ENCODE measurements at places on chromosomes 2 and 18.

GRCh38 chr2:163692081-163692480 is 43.7 kb downstream of the FIGN start:
- no peak for DNase-seq

GRCh38 chr2:236579048-236579745 is 9.6 kb downstream of the ACKR3 start:
- DNase-seq: no peak

GRCh38 chr2:164882276-164882675 is 40.7 kb upstream of the COBLL1 start:
- no peak for DNase-seq

GRCh38 chr18:21210278-21210677 is 31.8 kb upstream of the GREB1L start:
- no peak for DNase-seq

- no peak for DNase-seq
These were observed 25.3 kb upstream of the SNTG2 start for GRCh38 chr2:925309-925708.

DNA sequence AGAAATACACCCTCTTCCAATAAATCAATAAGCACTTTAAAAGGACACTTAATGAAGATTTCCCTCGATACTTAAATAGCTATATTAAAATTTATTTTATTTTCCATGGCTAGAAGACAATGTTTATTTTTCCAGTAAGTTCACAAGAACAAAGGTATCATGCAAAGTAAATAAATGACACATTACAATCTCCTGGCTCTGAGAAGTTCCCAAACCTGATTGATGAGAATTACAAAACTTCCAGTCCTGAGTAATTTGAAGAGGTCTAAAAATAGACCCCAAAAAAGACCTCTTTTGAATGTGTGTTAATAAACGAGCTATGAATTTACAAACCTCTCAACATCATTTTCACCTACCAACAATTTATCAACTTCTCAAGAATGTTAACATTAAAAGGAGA is 1.5 kb upstream of the PEX13 start:
- no peak for DNase-seq

GRCh38 chr2:85661139-85661858 is 6.7 kb downstream of the SFTPB start:
- no peak for DNase-seq

DNA sequence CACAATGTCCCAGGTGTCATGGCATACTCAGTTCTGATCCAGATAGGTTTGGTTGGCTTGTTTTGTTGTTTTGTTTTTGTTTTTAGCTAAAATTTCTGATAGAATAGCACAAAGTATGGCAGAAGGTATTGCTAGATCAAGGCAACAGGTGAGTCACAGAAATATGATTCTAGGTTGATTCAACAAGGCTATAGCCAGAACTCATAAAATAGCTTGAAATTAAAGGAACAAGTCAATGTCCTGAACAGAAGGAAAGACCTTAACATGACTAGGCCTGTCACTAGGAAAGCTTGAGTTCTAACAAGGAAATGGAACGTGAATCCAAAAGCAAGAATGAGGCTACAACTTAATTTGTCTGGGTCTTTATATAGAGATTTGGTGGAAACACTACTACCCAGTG is 157.1 kb downstream of the GALNT3 start:
- DNase-seq: no peak

- no peak for DNase-seq
These were observed 437.4 kb downstream of the MEIS1 start for GRCh38 chr2:66872081-66872985.

DNA sequence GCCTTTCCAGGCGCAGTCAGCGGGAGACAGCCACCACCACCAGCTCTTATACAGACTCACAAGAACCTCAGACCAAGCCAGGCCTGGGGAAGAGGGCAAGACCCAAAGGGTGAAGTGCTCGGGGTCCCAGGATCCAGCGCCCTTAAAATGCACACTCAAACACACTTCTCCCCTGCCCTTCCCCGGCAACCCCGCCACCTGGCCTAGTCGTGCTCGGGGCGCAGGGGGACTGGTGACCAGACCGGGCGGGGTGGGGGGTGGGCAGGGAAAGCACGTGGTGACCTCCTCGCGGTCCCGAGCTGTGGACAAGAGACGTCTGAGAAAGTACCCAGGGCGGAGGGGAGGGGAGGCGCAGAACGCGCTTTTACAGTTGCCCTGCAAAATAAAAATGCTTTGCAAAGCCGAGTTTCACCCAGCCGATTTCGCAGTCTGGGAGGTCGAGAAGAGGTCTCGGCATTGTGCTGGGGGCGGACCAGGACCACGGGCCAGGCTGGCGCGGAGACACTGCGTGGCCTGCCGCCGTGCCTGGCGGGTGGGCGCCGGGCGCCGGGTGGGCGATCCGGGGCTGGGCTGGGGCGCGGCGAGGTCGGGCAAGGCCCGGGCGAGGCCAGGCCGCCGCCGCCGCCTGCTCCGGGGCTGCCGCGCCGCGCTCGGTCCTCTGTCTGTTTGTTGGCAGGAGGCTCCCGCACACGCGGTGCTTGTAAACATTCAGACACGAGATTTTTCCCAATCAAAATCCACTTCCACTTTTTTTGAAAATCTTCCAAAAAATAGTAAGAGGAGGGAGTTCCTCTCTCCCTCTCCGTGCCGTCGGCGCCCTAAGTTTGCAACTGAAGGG is 2.0 kb downstream of the BCL11A start:
- DNase-seq: no peak

DNA sequence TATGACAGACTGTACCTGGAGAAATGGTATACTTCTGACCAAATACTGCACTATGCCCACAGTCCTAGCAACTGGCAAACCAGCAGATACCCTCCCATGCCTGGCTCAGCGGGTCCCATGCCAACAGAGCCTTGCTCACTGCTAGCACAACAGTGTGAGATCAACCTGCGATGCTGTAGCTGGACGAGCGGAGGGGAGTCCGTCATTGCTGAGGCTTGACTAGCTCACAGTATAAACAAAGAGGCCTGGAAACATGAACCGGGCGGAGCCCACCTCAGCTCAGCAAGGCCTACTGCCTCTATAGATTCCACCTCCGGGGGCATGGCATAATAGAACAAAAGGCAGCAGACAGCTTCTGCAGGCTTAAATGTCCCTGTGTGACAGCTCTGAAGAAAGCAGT is 93.2 kb upstream of the CAB39 start:
- DNase-seq: no peak

- DNase-seq: no peak
These were observed 30.5 kb downstream of the SLC1A4 start for GRCh38 chr2:65019675-65020195.

DNA sequence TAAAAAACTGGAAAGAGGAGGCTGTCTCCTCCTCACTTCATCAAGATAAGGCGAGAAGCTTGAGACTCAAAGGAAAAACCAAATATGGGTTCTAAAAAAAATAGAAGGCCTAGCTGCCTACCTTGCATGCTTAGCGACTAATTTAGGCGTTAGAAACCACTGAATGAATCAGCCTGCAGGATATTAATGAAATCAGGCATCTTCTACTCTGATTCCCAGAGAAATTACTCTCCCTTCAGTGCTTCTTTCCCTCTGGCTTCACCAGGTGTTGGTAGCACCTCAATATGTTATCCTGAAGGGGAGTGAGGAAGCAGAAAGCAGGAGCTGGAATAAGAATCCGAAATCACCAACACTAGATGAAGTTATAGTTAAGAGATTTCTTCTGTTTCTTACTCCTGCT is 749.8 kb upstream of the NRXN1 start:
- DNase-seq: no peak

- no peak for DNase-seq
These were observed 500.1 kb downstream of the ARHGAP15 start for GRCh38 chr2:143629340-143629739.

- no peak for DNase-seq
These were observed 36.6 kb downstream of the EHBP1 start for GRCh38 chr2:62741954-62742722.

GRCh38 chr2:237883951-237884446 is 24.6 kb downstream of the RAMP1 start:
- DNase-seq: no peak

GRCh38 chr18:79785831-79786230 is 11.9 kb upstream of the KCNG2 start:
- no peak for DNase-seq

DNA sequence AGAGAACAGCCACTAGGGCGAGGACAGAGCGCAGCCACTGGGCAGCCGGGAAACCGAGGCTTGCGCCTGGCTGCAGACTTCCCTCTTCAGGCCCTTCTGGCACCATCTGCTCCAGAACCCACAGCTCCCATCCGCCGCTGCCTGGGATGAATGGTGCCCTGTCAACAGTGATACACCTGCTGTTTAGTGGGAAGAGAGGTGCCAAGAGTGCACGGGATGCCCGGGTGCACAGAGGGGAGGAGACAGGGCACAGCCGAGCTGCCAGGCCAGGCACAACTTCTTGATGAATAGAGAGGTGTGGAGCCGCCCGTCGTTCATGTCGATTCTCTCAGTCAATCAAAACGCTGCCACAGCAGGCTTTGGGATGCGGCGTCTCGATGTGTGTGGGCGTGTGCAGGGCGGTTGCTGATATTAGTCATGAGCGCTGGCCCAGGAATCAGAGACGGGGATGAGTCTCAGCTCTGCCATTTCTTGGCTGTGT is 39.5 kb downstream of the RRM2 start:
- no peak for DNase-seq

DNA sequence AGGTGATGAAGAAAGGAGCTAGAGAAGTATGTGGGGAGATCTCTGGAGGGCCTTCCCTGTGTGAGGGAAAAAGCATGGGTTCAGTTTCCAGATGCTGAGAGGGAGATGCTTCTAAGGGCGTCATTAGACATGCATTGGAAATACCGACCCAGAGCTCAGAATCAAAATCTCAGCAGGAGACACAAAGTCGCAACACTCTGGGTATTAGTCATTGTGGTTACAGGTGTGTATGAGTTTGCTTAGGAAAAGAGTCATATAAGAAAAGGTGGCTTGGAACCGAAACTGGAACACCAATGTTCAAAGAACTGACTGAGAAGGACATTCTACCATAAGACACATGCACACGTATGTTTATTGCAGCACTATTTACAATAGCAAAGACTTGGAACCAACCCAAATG is 477.1 kb downstream of the FBXO15 start:
- no peak for DNase-seq

DNA sequence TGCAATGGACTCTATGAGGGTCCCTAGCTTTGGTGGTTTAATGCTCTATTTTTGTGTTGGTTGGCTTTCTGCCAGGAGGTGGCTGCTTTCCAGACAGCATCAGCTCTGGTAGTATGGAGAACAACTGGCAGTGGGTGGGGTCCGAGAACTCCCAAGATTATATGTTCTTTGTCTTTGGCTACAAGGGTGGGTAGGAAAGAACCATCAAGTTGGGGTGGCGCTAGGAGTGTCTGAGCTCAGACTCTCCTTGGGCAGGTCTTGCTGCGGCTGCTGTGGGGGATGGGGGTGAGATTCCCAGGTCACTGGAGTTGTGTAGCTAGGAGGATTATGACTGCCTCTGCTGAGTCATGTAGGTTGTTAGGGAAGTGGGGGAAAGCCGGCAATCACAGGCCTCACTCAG is 976.1 kb upstream of the GYPC start:
- no peak for DNase-seq

- DNase-seq: no peak
These were observed 458.0 kb downstream of the PARD3B start for GRCh38 chr2:205003288-205003687.

DNA sequence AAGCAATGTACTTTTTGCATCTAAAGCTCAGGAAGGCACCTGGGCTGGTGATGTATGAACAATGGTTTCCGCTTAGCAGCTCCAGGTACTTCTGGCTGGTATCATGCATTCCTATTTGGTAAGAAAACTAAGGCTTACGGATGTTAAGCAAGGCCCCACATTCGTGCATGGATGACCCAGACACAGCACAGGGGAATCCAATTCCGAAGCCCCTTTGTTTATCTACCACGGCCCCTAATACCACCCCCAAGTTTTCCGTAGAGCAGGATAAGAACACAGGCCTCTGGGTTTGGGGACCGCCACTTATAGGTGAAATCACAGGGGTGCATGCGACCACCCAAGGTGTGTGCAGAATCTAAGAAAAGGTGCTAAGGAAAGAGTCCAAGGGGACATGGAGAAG is 192.1 kb upstream of the ID2 start:
- no peak for DNase-seq

GRCh38 chr18:62236252-62236651 is 49.2 kb downstream of the RELCH start:
- DNase-seq: no peak

DNA sequence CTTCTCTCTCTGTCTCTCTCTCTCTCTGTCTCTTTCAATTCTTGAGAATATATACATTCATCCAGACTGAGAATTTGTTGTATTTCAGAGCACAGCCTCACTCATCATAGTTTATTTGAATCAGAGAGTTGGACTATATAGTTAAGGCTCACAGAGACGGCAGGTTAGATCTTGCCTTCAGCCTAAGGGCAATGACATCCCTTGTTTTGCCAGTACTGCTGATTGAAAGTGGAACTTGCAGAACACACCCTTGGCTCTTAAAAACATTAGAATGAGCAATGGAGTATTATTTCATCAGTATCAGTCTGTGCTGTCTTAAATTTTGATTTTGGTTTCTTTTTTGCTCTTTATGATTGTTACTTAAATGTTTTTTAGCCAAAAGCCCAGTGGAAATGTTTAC is 62.0 kb upstream of the DSG1 start:
- DNase-seq: no peak

- DNase-seq: no peak
These were observed 98.4 kb downstream of the UXS1 start for GRCh38 chr2:106095478-106096298.

- no peak for DNase-seq
These were observed 237.3 kb downstream of the PID1 start for GRCh38 chr2:229033816-229034215.

DNA sequence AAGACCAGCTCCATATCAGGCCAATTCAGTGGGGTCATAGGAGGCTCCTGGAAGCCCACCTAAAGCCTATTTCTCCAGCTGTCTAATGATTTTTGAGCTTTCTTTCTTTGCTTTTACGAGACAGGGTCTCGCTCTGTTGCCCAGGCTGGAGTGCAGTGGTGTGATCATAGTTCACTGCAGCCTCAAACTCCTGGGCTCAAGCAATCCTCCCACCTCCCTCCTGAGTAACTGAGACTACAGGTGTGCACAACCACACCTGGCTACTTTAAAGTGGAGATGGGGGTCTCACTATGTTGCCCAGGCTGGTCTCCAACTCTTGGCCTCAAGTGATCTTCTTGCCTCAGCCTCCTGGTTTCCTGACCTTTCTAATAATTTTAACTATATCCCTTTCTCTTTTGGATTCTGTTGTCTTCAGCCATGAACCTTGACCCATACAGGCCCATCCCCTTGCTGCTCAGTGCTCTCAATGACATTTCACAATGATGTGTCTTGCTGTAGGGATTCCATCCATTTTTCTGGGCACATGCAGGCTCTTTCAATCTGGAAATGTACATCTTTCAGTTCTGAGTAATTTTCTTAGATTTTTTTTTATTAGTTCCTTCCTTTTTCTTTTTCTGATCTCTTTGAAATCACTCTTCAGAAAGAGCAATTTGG is 29.7 kb downstream of the GNLY start:
- no peak for DNase-seq

GRCh38 chr2:162560291-162560690 is 216.4 kb downstream of the GCA start:
- DNase-seq: no peak

DNA sequence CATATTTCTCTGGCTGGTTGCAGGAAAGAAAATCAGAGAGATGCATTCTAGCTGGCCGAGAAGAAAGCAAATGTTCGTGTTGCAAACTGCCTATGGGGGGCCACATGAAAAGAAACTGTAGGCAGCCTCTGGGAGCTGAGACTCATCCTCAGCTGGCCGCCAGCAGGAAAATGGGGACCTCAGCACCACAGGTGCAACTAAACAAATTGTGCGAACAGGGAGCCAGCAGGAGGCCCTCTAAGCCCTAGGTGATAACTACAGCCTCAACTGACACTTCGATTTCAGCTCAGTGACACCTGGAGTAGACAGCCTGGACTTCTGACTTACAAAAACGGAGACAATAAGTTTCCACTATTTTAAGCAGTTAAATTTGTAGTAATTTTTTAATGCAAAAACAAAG is 107.3 kb downstream of the DTNB start:
- no peak for DNase-seq

Measured in omental fat pad (tissue), 4 donors.